ENCODE measurements at places on chromosomes 3 and 15. TPM values are rescaled to one million over a fixed set of nuclear protein-coding genes. Genes with fewer than 3 reads are reported as not detected.

NR1I2 gene
- 271 TPM for total RNA-seq

TF gene
- not detected for total RNA-seq

DPPA2 gene
- total RNA-seq, result not detected

- no peak for DNase-seq
Observed at GRCh38 chr3:77234004-77234403, 194.1 kb downstream of the ROBO2 start.

DNA sequence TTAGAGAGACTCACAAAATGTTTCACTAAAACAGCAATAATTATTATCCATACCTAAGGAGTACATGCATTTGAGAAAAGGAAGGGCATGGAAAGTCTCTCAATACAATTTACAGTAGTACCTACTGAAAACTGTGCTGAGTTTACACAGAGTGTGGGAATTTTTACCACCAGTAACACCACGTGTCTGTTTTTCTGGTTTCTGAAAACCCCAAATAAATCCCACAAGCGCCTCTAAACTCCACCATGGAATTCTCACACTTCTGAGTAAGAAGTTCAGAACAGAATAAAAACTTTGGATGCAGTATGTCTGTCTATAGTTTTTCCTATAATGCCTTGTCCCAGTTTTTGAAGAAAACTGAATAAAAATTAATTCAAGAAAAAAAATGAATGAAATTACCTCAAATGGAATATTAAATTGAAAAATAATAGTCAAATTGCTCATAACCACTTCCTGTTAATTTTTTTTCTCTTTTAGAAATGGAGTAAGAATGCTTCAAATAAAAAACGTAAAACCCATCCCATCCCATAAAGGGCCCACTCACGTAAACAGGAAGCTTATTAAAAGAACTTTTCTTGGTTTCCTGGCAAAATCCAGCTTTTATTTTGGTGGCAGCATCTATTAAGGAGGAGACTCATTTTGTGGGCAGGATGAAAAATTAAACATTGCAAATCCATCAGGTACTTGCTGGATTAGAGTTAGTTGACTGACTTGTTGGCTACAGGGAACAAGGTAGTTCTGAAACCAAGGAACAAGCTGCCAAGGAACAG lies 378.1 kb downstream of the TIGIT start:
- no peak for DNase-seq

- DNase-seq, result no peak
Observed at GRCh38 chr3:46271209-46271745, 29.0 kb downstream of the CCR3 start.

DNA sequence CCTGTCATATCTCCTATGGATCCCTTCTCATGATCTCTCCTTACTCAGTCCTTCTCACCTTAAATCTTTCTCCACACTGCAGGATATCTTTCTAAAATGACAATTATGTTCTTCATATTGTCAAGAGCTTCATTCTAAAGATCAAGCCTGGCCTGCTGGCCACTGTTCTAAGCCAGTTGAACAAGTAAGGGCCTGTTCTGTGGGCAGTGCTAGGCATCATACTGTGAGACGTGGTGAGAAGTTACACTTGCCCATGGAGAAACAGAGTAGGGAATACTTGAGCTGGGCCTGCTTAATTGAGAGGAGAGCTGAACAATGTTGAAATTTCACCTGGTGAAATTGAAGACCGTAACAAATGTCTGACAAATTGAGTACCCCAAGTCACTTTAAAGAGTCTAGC lies 184.1 kb upstream of the RASGRP1 start:
- no peak for DNase-seq

DNA sequence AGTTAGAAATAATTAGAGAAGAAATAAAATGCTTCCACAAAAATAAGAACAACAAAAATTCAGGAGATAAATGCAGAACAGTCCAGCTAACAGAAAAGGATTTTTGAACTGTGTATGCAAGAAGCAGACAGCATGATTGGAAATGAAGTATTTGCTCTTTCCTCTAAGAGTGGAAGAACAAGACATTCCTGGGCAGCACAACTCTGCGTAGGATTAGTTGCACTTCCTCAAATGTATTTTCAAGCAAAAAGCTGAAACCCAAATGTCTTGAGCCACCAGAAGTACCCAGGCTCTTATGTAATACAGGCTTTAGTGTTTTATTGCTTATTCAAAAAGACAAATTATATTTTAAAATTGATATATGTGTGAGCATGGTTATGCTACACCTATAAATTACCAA lies 127.2 kb downstream of the ZBTB20 start:
- DNase-seq, result no peak

DNA sequence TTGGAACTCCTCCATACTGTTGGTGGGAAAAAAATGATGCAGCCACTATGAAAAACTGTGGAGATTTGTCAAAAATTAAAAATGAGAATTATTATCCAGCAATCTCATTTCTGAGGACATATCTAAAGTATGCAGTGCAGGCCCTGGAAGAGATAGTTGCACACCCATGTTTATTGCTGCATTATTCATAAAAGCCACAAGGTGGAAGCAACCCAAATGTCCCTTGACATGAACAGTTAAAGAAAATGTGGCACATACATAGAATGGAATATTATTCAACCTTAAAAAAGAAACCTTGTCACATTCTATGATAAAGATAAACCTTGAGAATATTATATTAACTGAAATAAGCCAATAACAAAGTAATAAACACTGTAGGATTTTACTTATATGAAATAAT lies 80.9 kb upstream of the ARHGEF26 start:
- DNase-seq, result no peak

DNA sequence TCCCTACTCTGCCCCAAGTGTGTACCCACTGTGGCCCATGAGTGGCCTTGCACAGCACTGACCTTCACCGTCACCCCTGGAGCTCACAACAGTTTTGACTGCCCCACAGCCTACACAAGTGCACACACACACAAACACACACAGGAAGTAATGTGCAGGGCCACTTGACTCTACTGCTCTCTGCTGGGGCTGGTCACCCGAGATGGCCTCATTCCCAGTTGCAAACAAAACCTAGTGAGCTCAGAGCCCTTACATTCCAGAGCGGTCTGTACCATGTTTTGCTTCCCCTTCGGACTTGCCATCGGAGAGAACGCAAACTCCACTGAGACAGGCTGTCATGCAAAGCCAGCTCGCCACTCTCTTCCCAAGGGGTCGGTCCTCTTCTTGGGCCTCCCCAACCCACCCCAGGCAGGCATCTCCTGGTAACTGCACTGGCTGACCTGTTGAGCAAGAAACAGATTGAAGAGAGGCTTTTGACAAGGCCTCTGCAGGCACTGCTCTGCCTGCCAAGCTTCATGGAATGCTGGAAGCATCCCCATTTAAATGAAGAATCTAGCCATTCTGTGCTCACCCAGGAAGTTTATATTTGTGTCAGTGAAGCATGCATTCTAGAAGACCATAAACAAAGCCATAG lies 232.0 kb upstream of the IGF1R start:
- no peak for DNase-seq

GRCh38 chr15:55628369-55628730 lies 40.2 kb upstream of the PYGO1 start:
- no peak for DNase-seq

GRCh38 chr15:43828061-43828657 lies 1.4 kb downstream of the WDR76 start:
- DNase-seq, result no peak

DNA sequence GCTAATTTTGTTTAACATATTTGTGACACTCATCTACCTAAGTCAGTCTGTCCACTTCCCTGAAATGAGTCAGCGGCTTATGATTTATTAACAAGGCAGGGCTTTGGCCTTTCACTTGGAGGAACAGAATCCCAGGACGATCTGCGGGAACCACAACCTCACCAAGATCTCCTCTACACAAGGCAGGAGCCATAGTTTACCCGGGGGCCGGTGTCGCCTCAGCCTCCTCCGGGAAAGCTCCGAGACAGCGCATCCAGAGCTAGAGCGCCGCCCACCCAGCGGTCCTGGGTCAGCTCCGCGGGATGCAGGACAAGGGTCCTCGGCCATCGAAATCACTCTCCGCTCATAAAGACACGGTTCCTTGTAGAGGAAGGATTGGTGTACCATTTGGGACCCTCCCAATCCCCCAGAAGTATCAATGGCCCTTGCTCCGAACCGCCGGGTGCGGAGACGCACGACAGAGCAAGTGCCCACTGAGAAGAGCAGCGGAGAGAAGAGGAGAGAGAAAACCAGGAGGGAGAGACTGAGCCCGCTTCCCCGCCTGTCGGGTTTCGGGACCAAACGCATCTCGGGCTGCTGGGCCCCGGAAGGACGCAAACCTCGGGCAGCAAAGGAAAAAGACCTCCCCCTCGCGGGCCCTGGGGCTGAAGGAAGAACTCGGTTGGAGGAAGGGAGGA lies 13.1 kb upstream of the ALCAM start:
- no peak for DNase-seq

DNA sequence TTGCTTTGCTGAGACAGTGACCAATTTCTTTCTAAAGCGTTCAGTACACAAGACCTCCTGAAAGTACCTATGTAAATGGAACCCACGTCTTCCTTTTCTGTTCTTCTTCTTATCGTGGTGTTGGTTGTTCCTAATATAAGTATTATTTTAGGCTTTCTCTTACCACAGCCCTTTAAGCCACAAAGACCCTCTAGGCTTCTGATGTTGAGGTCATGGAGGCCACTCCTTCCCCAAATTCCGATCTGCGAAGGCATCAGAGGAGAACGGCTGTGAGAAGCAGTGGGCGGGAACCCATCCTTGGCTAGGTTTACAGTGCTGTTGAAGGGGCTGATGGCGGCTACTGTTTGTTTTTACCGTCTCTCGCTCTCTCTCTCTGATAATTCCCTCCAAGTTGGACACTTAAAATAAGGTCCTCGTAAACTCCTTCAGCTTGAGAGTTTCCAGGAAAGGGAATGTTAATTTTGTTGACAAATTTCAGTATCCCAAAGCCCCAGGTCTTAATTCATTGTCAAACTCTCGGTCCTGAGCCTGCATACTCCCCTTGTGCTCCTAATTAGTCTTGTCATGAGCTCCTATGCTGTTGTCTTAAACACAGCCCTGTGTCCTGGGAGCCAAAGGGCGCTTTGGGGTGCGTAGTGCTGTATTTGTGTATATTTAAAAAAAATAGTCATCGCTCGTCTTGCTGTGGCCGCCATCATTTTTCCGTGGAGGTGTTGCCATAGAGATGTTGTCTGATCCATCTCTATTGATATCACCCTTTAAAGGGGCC lies 178.8 kb downstream of the OPA1 start:
- no peak for DNase-seq

DNA sequence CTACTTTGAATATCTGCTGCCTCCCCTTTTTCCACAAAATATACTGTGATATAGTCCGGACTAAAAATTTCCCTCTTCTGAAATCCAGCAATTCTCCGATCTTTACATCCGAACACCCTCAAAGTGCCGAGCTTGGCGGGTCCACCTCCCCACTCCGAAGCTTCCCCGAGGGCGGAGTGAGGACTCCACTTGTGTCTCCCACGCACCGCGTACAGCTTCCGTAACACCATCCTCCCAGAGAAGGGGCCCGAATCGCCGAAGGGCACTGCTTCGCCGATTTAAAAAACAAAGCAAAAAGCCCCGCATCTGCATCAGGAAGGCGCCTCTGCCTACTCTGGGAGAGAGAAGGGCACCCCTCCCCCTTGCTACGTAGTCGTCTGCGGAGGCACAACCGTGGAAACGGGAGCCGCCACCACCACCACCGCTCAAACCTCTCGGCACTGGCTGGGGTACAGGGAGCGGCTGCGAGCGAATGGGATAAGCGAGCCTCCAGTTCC lies 551 bp downstream of the NCBP2 start:
- DNase-seq, result peak; percentile 60

GRCh38 chr15:20340931-20341661 lies 200.5 kb downstream of the GOLGA6L6 start:
- peak; percentile 41 for DNase-seq

DNA sequence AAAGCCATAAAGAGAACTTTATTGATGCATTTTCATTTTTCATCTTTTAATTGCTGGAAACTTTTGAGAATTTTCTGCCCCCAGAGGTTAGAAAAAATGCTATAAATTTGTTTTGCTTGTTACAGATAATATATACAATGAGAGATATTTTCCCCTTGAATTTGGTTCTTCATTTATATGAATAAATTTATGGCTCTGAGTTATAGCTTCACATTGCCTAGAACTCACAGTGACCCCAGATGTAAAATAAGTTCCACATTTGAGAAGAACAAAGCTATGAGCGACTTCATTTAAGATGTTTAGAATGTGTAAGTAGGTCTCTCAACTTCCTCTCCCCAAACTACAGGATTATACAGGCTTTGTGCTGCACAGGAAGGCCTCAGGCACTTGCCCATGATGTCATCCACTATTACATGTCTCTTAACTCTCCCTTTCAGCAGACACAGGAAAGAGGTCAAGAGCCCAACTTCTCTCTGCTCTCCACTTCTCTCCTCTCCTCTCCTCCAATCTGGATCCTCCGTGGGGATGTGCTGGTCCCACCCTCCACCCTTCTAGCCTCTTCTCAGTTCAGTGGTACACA lies 92.8 kb downstream of the DUT start:
- DNase-seq, result no peak

GRCh38 chr3:19077388-19077787 lies 70.9 kb upstream of the KCNH8 start:
- no peak for DNase-seq

DNA sequence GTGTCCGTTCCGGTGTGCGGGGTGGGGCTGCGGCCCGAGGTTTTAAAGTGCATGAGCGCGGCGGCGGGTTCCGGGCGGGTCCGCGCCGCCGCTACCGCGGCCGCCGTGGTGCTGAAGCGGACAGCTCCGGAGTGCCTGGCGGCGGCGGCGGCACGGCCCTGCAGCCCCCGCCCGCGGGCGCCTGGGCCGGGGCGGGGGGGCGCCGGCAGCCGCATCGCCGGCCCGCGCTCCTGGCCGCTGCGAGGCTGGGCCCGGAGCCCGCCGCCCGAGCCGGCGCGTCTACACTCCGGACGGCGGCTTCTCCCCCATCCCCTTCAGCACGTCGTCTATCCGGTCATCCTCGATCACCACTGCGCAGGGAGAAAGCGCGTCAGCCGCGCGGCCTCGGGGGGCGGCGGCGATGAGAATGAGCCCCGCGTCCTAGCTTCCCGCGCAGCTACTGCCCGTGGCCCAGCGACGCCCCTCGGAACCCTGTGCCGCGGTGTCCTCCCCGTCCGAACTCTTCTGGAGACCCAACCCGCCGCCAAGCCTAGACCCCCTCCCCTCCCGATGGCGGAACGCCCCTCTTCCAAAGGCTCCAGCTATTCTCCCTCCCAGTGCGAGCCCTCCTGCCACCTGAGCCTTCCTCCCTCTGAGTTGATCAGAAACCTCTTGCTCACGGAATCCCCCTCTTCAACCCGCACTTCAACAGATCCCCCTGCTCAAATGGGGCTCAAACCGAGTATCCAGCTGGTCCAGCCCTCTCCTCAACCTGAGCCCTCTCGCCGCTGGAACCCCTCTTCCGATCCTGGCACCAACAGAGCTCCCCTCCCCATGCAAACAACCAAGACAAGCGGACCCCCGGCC lies 1.3 kb downstream of the CAMK2N2 start:
- peak; percentile 19 for DNase-seq

- DNase-seq, result no peak
Observed at GRCh38 chr3:98972720-98973119, 71.2 kb upstream of the DCBLD2 start.

All from transverse colon (tissue), 4 donors.